Kasumi-1 (cell line): ENCODE measurements at places on chromosomes 12 and 14.
A peak's percentile ranks its signal among the peaks of the same experiment; 100 is the strongest.

- DNase-seq = no peak
These were observed 313.1 kb downstream of the GALC start for GRCh38 chr14:87679866-87680265.

GRCh38 chr12:48216785-48217184, 13.7 kb upstream of the OR10AD1 start:
- DNase-seq = peak; percentile 40

DNA sequence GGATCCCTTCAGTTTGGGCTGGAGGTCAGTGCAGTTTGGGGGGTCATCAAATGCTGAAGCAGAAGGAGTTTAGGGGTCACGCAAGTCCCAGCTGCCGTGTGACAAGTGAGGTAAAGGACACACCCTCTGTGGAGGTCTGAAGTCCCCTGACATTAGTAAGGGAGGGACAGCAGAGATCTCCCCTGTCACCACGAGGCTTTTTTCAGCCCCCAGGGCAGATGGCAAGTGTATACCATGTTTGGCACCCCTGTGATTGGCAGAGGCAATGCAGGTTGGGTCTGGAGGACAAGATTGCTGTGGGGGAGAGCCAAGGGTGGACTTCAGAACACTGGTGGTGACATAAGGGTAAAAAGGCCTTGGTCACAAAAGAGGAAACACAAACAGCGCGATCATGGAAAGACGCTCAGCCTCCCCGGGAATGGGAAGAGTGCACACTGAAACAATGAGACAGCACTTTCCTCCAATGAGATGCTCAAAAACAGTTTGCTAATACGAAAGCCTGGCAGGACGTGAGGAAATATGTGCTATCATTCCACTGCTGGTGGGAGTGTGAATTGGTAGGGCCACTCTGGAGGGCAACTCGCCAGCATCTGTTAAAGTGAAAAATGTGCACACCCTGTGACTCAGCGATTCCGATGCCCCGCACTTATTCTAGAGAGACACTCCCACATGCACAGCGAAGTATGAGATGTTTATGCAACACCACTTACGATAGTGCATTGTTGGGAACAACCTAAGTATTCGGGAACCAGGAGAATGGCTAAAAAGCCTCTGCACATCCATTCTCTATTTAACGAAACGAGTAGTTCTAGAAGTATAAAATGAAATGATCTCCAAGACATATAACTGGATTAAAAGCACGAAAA, 14.4 kb upstream of the CD27 start:
- no peak for DNase-seq

GRCh38 chr12:81450920-81451739, 308.0 kb downstream of the PPFIA2 start:
- DNase-seq = peak; percentile 63

DNA sequence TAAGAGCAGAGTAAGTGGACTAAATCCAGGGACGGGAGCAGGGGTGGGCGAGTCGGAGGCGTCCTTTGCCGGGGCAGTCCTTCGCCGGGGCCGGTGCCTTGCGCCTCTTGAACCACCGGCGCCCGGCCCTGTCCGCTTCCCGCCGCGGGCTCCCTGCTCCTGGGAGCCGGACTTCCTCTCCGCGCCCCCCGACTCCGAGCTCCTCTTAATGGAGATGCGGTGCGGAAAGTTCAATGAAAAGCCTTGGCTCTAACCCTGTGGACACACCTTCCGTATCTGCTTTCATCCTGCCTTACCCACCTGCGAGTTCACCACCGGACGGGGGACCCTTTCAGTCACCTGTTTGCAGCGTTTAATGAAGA, 412 bp downstream of the FGFR1OP2 start:
- DNase-seq = peak; percentile 54

- DNase-seq = no peak
These were observed 98.9 kb upstream of the PLEKHG7 start for GRCh38 chr12:92603741-92604432.

DNA sequence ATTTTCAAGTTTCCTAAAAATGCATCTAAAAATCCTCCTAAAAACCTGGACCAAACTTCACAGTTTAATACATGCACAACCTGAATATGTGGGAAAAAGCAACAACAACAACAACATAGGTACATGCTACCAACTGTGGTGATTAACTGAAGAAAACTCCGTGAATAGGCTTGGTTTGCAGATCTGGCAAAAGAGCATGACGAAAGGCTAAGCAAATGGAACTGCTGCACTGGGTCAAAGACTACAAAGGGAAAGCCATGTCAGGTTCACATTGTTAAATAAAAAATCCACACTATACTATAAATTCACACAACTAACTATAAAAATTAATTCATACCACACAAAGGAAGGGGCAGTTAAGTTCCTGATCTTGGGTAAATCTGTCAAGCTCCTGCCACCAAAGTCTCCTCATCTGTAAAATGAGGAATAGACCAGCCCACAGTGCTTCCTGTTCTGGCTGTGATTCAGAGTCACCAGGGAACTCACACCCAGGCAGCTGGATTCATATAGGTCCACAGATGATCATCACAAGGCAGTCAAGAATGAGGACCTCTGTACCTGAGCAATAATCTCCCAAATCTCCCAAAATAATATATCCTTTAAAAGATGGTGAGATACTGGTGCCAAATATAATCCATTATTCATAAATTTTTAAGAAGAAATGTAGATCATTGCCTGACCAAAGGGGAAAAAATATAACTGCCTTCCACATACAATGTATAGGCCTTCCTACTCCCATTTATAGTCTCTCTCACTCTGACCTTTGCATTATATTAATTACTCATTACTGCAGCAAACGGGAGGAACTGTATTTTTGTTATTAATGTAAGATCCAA, 7.0 kb downstream of the CORO1C start:
- DNase-seq = peak; percentile 75

GRCh38 chr14:76720382-76720813, 40.9 kb upstream of the VASH1 start:
- DNase-seq = peak; percentile 66

- no peak for DNase-seq
These were observed 16.3 kb downstream of the DYNC1H1 start for GRCh38 chr14:101980700-101981099.

DNA sequence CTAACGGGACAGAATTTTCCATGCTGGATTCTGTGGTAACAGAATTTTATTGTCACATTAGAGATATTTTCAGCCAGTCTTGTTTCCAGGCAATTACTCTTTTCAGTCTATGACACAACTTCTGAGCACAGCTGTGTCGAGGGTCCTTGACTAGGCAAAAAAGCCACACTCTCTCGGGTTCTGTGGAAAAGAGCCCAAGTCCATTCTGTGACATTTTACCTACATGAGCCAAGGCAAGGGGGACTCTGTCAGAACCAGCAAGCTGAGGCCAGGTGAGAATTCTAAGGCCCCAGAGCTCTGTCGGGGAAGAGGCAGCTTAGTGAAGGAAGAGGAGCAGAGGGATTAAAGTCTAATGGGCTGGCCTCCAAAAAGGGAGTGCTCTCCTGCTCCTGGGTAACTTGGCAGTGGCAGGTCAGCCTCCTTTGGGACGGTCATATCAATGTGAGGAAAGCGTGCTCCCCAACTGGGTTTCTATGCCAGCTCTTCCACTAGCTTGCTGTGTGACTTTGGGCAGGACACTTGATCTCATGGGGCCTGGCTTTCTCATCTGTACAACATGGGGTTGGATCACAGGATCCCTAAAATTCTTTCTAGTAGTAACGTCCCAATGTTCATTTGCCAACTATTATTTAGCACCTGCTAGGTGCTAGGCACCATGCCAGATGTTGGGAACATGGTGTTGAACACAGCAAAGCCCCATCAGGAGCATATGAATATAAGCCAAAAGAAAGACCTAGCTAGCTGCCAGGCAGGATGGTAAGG, 16.0 kb upstream of the RIC8B start:
- no peak for DNase-seq

DNA sequence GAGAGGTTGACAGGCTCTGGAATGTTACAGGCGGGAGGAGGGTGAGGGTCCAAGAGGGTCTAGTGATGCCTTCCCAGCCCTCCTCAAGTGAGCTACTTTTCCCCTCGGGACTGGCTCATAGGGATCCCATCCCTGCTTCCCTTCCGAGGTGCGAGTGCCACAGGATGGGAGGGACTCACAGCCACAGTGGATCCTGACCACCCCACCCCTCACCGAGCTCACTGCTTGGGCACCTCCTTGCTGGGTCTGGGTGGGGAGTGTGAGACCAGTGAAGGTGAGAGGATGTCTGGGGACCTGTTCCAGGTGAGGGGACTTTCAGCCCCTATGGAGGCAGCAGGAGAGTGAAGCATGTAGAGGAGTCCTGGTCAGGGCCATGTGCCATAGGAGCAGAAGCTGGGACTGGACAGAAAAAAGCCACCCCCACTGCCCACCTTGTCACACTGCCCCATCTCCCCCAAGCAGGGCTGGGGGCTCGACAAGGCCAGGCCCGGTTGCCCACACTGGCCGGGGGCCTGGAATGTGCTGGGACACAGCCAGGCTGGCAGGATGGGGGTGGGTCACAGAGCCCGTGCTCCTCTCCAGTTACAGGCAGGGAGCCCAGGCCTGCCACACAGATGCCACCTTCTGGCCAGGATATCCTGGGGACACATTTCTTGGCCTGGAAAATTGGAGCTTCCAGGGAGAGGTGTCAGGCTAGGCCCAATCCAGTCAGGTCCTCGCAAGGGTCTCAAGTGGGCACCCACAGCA, 1.7 kb upstream of the TNS2 start:
- DNase-seq = no peak

DNA sequence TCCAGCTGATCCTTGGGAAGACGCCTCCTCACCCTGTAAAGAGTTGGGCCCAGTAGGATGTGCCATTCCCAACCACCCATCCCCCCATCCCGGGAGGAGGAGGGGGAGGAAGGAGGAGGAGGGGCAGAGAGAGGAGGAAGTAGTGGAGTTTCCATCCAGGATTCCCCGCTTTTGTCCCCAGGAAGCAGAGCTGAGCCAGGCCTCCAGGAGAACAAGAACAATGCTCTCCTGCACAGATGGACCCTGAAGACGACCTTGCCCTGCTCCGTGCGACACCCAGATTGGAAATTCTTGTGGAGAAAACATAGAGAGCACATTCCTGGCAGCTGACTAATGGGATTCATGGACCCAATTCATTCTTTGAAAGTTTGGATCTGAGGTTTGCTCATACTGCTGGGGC, 132.3 kb upstream of the CRY1 start:
- no peak for DNase-seq

DNA sequence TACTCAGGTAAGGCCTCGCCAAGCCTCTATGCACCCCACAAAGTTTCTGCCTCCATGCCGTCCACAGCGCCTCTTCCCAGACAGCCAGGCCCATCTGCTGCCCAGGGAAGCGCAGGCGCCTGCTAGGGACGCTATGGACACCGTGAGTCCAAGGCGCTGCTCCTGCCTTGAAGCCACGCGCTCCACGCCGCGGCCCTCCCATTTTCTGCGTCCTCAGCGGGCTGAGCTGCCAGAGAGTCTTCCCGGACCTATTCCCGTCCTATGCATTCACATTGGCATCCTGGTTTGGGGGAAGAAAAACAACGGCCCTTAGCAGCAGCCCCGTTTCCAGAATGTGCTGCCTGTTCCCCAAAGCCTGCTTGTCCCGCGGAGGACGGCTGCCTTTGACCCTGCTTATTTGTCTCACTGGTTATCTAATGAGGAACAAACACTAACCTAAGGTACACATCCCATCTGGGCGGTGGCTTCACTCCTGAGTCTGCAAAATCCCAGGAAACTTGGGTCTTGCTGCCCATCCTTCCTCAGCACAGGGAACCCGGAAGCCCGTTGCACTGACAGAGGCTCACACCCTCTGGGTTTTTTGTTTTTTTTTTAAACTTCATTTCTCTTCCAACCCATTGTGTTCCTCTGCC, 38.0 kb downstream of the MMAB start:
- DNase-seq = no peak

DNA sequence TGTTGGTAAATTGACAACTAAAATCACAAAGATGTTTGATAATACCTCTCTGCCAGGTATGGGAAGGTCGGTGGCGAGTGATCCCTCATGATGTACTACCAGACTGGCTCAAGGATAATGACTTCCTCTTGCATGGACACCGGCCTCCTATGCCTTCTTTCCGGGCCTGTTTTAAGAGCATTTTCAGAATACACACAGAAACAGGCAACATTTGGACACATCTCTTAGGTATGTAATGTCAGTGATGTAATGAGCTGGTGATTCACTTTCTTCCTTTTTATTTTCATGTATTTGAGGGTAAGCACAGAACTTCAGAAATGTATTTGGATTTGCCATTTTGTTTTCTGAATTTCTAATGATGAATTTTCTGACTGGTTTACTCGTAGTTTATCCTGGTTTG, 42.6 kb upstream of the LRTM2 start:
- no peak for DNase-seq

- no peak for DNase-seq
These were observed 26.1 kb upstream of the UBC start for GRCh38 chr12:124940393-124941169.

GRCh38 chr12:30679241-30679640, 16.4 kb downstream of the IPO8 start:
- DNase-seq = peak; percentile 42

DNA sequence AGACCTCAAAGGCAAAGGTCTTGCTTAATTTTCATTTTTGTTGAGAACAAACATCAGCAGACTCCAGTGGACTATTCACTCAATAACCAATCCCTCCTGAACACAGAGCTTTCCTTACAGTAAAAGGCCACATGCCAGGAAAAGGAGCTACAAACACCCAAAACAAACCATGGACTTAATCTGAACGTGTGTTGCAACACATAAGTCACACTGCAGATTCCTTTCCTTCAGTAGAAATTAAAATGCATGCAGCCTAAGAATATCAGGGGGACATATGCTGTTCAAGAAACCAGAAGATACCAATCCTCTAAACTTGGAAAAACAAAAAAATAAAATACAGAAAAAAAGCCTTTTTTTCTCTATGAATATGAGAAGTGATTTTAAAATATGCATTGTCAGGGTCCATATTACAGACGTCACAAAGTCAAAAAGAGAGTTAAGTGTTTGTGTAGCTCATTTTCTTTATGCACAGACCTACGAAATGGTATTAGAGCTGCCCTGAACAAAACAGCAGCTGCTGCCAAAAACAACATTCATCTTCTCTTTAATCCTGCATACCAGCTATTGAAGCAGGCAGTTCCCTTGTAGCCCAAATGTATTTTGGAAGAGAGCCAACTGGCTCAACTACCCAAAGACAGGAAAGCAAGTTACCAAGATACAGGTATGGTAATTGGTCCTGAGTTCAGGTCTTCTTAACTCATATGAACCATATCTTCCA, 26.2 kb downstream of the KITLG start:
- DNase-seq = no peak

DNA sequence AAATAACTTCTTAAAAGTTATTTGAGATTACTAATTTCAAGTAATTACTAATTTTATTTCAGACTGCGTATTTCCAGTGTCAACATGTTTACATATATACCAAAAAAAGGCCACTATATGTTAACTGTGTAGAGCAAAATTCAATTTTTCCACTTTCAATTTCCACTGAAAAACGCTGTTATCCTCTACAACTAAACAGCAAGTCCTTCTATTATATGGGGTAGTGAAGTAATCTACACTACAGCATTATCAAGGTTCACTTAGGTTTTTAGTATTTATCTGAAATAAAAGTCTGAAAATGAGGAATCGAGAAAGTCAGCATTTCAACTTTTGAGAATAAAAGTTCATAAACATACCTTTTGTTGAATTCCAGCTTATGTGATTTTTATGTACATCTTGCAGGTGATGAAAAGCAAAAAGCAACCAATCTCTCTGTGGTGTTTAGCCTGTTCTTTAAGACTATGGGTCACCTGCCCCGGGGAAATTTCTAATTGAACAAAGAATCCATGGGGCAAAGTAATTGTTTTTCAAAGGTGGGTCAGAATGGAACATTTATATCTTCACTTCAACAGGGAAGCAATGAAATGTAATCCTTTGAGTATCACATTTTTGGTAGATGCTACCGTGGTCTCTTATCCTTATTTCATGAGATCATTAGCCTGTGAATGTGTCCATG, 3.3 kb downstream of the BTG1 start:
- DNase-seq = no peak

- DNase-seq = no peak
These were observed 162.9 kb downstream of the GXYLT1 start for GRCh38 chr12:41981758-41982157.
